ENCODE measurements at places on chromosomes 7 and 10. TPM values are rescaled to one million over a fixed set of nuclear protein-coding genes. Genes with fewer than 3 reads are reported as not detected.

GRCh38 chr7:117827862-117828261, 45.4 kb downstream of the CTTNBP2 start:
- no peak overlapping the region for H3K4me3 ChIP-seq
- H3K4me1 ChIP-seq: no peaks in the 10 kb centered on the region
- no peak for DNase-seq
- no peak overlapping the region for H3K27ac ChIP-seq
- no peaks in the 10 kb centered on the region for H3K36me3 ChIP-seq
- H3K27me3 ChIP-seq: no peaks in the 10 kb centered on the region

DNA sequence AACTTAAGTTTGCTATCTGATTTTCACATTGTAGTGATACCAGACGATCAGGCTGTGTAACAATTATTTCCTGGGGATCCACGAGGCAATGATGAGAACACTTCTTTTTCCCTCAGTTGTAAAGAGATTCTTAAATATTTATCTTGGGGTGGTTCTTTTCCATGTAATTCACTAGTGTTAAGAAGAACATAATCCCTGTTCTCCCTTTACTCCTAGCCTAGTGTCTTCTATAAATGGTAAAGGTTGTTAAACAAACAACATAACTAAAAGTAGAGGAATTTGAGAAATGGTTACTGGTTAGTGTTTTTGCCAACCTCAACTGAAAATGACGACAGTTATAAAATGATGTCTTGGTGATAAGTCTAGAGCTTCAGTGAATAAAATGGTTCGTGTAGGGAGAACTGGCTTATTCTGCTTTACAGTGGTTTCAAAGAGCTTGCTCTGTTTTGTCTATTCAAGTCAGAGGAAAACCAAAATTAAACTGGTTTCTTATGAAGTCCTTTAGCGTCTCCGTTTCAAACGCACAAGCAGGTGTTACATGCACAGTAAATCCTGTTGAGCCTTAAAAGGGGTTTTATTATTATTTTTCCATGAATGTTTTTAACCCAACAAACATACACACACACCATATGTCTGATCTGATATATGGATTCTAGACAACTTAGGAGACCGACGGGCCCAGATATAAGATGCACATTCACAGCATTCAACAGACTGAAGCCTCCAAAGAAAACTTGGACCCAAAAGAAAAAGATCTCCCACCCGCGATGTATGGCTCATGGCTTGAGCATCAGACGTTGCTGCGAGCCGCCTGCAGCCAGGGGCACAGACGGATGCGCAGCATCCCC, 1.1 kb downstream of the TBX20 start:
- H3K4me3 ChIP-seq: peak overlapping the region; percentile 71
- DNase-seq: no peak
- H3K36me3 ChIP-seq: no peaks in the 10 kb centered on the region
- H3K27ac ChIP-seq: no peak overlapping the region
- H3K4me1 ChIP-seq: peaks cover 11% of the 10 kb centered on the region
- H3K27me3 ChIP-seq: peaks cover 89% of the 10 kb centered on the region

DNA sequence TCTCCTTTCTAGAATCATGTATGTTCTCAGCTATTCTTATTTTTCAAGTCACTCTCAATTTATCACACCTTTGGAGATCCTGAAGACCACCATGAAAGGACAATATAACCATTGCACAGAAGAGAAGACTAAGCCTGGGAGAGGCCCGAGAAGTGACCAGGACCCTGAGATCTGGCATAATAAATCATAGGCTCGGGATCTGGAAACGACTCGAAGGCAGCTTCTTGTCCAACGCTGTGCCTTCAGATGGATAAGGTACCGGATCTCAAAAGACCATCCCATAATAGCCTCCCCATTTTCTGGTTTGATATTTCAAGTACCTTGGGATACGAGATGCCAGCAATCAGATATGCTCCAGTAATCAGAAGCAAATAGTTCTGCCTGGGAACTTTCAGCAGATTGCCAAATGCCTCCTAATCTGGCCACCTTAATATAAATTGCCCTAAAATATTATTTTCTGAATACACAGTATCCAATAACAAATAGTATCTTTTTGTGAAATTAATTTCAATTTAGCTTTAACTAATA, 179.2 kb upstream of the ZMIZ1 start:
- no peaks in the 10 kb centered on the region for H3K4me1 ChIP-seq
- peaks cover 5% of the 10 kb centered on the region for H3K27me3 ChIP-seq
- no peak overlapping the region for H3K27ac ChIP-seq

KAT6B gene
- 24.2 TPM for total RNA-seq

CPED1 gene
- total RNA-seq: not detected

GRCh38 chr10:8998751-8999150, 944.3 kb downstream of the GATA3 start:
- H3K27ac ChIP-seq: no peak overlapping the region
- peaks cover 49% of the 10 kb centered on the region for H3K36me3 ChIP-seq
- H3K27me3 ChIP-seq: no peaks in the 10 kb centered on the region
- H3K4me1 ChIP-seq: peaks cover 39% of the 10 kb centered on the region

GRCh38 chr10:72503241-72503640, 122.6 kb downstream of the MICU1 start:
- H3K27ac ChIP-seq: no peak overlapping the region
- H3K4me3 ChIP-seq: no peak overlapping the region
- no peaks in the 10 kb centered on the region for H3K27me3 ChIP-seq
- peaks cover 4% of the 10 kb centered on the region for H3K36me3 ChIP-seq
- DNase-seq: no peak

- H3K27me3 ChIP-seq: peaks cover 2% of the 10 kb centered on the region
- no peak overlapping the region for H3K4me3 ChIP-seq
- peaks cover 28% of the 10 kb centered on the region for H3K4me1 ChIP-seq
- no peak for DNase-seq
- H3K27ac ChIP-seq: no peak overlapping the region
Measured at GRCh38 chr10:30413996-30414576, 19.9 kb upstream of the MAP3K8 start.

- H3K4me1 ChIP-seq: peaks cover 30% of the 10 kb centered on the region
- no peak for DNase-seq
- H3K27ac ChIP-seq: no peak overlapping the region
- no peaks in the 10 kb centered on the region for H3K27me3 ChIP-seq
- H3K36me3 ChIP-seq: peaks cover 23% of the 10 kb centered on the region
- no peak overlapping the region for H3K4me3 ChIP-seq
Measured at GRCh38 chr10:3980660-3981059, 195.7 kb upstream of the KLF6 start.

ELAPOR2 gene
- 2.4 TPM for total RNA-seq

SLC18A2 gene
- not detected for total RNA-seq

GRCh38 chr10:101241840-101242707, 12.8 kb upstream of the LBX1 start:
- DNase-seq: no peak
- H3K4me3 ChIP-seq: no peak overlapping the region
- H3K36me3 ChIP-seq: no peaks in the 10 kb centered on the region
- H3K27me3 ChIP-seq: peaks cover 56% of the 10 kb centered on the region

DNA sequence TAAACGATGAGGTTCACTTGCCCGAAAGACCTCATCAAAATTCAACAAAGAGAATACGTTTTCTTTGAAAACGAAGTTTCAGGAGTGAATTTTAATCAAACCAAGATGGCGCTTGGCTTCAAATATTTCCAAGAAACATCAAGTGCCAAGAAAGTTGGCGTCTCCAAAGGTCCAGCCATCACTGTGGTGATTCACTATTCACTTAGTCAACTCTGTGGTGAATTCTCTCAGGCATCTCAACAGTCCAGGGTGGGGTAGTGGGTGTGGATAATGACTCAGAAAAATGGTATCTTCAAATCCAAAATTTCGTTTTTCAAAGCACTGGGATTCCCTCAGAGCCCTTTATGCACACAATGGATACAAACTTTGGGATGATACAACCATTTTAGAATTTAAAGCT, 133.1 kb downstream of the SVIL start:
- H3K27me3 ChIP-seq: no peaks in the 10 kb centered on the region
- H3K27ac ChIP-seq: no peak overlapping the region

CACNA2D1 gene
- total RNA-seq: not detected

- no peaks in the 10 kb centered on the region for H3K36me3 ChIP-seq
- peaks cover 17% of the 10 kb centered on the region for H3K4me1 ChIP-seq
- peak; percentile 24 for DNase-seq
- H3K27ac ChIP-seq: no peak overlapping the region
Measured at GRCh38 chr7:36473454-36474282, 84.0 kb downstream of the ANLN start.

DNA sequence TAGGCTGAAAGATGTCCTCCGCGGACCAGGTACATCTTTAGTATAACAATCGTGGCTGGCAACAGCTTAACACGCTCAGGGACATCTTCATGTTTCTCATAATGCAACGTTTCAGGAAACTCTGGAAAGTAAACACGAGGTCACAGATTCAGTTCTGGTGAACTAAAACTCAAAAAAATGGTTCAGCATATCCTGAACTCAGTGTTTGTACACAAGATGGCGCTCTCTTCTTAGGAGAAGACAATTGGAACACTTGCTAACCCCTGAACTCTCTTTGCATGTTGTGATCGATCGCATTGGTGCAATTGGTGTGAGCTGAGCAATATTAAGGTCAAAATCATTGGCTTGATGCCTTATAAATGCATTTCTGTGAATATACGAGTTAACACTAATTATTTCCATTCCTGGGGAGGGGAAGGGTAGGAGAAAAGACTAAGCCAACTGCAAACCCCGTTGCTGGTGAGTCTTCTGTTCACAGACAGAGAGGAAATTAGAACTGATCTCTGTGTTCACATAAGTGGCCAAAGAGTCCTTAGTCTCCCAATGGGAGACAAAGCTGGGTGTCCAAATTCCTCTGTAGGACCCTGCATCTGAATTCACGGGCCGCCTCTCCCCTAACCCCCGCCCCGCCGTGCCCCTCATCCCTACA, 52.6 kb upstream of the FAM180A start:
- H3K27ac ChIP-seq: no peak overlapping the region
- H3K4me1 ChIP-seq: peaks cover 1% of the 10 kb centered on the region
- no peak overlapping the region for H3K4me3 ChIP-seq

- peaks cover 87% of the 10 kb centered on the region for H3K4me1 ChIP-seq
- peak overlapping the region; percentile 82 for H3K27ac ChIP-seq
- no peak for DNase-seq
Measured at GRCh38 chr10:11230498-11231167, 213.0 kb downstream of the CELF2 start.

GRCh38 chr10:111084366-111085255, 7.8 kb downstream of the ADRA2A start:
- no peak overlapping the region for H3K4me3 ChIP-seq
- peaks cover 32% of the 10 kb centered on the region for H3K27me3 ChIP-seq
- H3K27ac ChIP-seq: no peak overlapping the region

DNA sequence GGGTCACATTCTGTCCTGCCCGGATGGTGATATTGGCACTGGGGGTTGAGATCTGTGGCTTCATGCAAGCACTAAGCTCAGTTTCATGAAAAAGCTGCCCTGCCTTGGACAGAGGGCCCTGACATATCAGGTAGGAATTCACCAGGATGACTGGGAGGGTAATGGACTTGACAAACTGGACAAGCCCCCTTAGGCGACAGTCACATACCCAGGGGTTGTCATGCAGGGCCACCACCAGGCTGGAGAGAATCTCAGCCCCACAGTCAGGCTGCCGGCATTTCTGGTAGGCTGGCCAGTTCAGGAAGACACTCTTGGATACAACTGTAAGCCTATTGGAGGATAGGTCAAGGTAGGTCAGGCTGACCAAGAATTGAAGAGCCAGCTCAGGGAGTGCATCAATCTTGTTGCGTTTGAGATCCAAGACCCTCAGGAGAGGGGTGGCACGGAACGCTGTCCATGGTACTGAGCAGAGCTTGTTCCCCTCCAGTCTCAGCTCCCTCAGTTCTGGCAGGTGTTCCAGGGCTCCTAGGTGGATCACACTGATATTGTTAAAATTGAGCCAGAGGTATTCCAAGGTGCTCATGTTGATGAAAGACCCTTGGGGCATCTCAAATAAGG, 824 bp downstream of the LRIT2 start:
- no peak for DNase-seq
- no peak overlapping the region for H3K4me3 ChIP-seq
- H3K27ac ChIP-seq: no peak overlapping the region
- no peaks in the 10 kb centered on the region for H3K27me3 ChIP-seq
- H3K36me3 ChIP-seq: no peaks in the 10 kb centered on the region

Measured in activated T-helper 2 cell treated with anti-CD3 and anti-CD28 coated beads, Interferon-gamma antibody, Interleukin-2, Interleukin-4, amounts not matched to agents 10 μg/mL and 5 μg/mL and 100 μg/mL, durations not matched to agents 14 hours and 24 hours and 36 hours (primary cell).